ENCODE measurements at places on chromosomes 7 and 10. TPM values are rescaled to one million over a fixed set of nuclear protein-coding genes. Genes with fewer than 3 reads are reported as not detected.

The FOXK1 gene
- total RNA-seq = 33.1 TPM

The CFTR gene
- 27.7 TPM for total RNA-seq

The ASB10 gene
- total RNA-seq = not detected

The AKR1C3 gene
- 112 TPM for total RNA-seq

The OR6V1 gene
- not detected for total RNA-seq

The TMEM273 gene
- 52.3 TPM for total RNA-seq

The C10orf62 gene
- total RNA-seq = not detected

DNA sequence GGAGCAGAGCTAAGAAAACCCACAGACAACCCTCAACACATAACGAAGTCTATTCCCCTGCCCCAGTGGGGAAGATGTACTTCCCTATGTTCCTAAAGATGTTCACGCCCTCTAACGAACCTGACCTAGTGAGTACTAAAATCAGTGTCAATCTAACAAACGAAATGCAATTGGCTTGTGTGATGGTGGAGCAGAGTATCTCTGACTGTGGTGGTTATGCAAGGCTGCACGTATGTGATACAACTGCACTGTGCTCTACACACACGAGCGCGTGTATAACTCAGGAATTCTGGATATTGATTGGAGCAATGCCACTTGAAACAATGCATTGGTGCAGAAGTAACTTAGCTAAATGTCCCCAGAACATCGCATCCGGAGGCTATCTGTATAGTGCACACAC lies 1.3 kb downstream of the ANKRD16 start:
- no peak for DNase-seq
- peak overlapping the region; percentile 73 for H3K27ac ChIP-seq
- H3K36me3 ChIP-seq = no peaks in the 10 kb centered on the region

DNA sequence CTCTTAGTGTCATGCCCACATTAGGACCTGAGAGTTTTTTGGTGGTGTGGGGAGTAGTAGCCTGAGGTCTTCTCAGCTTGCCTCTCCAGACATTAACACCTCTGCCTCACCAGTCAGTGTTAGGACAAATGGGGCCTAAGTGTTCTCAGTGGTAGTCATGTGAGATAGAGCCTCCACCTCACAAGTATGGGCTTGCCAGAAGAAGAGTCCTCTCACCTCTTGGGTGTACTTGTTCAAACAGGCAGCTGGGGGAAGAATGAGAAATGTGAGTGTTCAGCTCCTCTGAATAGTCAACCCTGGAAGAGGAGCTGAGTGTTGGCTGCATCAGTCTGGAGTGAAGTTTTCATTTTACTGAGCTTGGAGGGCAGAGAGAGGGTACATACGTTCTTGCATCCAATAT lies 464.6 kb downstream of the POM121L12 start:
- no peaks in the 10 kb centered on the region for H3K4me1 ChIP-seq
- H3K4me3 ChIP-seq = no peak overlapping the region
- H3K27ac ChIP-seq = no peak overlapping the region
- no peaks in the 10 kb centered on the region for H3K27me3 ChIP-seq
- no peaks in the 10 kb centered on the region for H3K36me3 ChIP-seq
- no peak for DNase-seq

- DNase-seq = no peak
- no peak overlapping the region for H3K4me3 ChIP-seq
- H3K27me3 ChIP-seq = no peaks in the 10 kb centered on the region
- H3K27ac ChIP-seq = no peak overlapping the region
- no peaks in the 10 kb centered on the region for H3K36me3 ChIP-seq
Observed at GRCh38 chr7:159229683-159230475, 85.2 kb upstream of the VIPR2 start.

- peak overlapping the region; percentile 10 for H3K4me3 ChIP-seq
- no peaks in the 10 kb centered on the region for H3K27me3 ChIP-seq
- peaks cover 27% of the 10 kb centered on the region for H3K4me1 ChIP-seq
- peak overlapping the region; percentile 97 for H3K27ac ChIP-seq
- no peaks in the 10 kb centered on the region for H3K36me3 ChIP-seq
- peak; percentile 81 for DNase-seq
Observed at GRCh38 chr7:100865938-100866728, 1.1 kb upstream of the TRIP6 start.

DNA sequence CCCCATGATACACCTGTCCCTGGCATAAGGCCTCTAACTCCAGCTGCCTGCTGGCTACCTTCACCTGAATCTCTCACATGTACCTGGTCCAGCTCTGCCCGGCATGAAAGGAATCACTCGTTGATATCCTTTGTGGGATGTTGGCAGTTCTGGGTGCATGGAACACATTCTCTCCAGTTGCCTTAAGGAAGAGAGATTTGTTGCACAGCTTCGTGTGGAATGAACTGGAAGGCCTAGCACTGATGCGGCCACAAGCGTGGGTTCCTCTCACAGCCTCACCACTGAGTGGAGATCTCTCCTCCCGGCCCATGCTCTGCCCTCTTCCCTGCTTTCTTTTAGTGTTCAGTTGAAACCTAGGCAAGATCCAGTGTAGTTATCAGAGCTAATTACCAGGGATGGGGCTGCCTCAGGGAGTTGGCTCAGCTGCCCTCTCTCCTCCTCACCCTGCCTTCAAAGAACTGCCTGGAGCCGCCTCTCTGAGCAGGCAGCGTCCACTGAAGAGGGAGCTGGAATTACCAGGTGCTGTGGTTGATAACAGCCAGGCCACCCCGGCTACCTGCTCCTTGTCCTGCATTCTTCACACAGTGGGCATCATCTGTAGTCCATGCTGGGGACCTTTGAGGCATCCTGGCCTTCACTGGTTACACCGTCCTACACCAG lies 194.3 kb downstream of the CCDC3 start:
- H3K4me1 ChIP-seq = no peaks in the 10 kb centered on the region
- H3K4me3 ChIP-seq = no peak overlapping the region
- no peaks in the 10 kb centered on the region for H3K36me3 ChIP-seq
- DNase-seq = no peak

DNA sequence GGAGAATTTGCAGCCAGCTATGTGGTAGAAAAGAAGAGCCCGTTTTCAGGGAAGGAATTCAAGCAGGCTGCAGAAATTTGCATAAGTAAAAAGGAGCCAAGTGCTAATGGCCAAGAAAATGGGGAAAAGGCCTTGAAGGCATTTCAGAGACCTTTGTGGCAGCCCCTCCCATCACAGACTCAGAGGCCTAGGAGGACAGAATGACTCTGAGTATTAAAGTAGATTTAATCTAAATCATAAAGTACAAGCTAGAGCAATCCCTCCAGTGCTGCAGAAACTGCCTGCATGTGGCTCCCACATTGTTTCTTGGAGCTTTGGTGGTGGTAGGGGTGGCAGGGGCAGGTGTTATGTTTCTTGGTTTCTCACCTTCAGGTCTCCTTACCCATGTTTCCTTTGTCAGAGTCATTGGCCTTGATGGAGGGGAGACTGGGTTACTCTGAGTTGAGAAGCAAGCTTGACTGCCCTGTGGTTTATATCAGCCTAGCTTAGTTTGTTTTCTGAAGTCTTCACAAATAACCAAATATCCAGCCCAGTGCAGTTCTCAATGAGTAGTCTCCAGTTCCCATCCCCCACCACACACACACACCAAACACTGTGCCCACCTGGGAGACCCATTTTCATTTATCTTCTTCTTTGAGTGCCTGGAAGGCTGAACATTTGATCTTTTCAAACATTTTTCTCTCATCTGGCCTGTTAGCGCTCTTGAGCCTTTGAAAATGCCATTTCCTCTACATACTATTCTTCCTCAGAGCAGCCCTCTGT lies 34.5 kb downstream of the ITPRIP start:
- no peak overlapping the region for H3K4me3 ChIP-seq
- peaks cover 27% of the 10 kb centered on the region for H3K4me1 ChIP-seq
- DNase-seq = no peak
- no peaks in the 10 kb centered on the region for H3K27me3 ChIP-seq
- no peaks in the 10 kb centered on the region for H3K36me3 ChIP-seq
- H3K27ac ChIP-seq = no peak overlapping the region

GRCh38 chr10:10910634-10911033 lies 107.0 kb upstream of the CELF2 start:
- H3K4me3 ChIP-seq = no peak overlapping the region
- H3K27ac ChIP-seq = peak overlapping the region; percentile 75
- H3K4me1 ChIP-seq = peaks cover 8% of the 10 kb centered on the region
- H3K27me3 ChIP-seq = no peaks in the 10 kb centered on the region

GRCh38 chr10:118531105-118531852 lies 64.2 kb downstream of the PRLHR start:
- DNase-seq = no peak
- no peak overlapping the region for H3K4me3 ChIP-seq
- H3K27ac ChIP-seq = no peak overlapping the region
- no peaks in the 10 kb centered on the region for H3K27me3 ChIP-seq
- H3K36me3 ChIP-seq = no peaks in the 10 kb centered on the region
- no peaks in the 10 kb centered on the region for H3K4me1 ChIP-seq

GRCh38 chr10:104540181-104540580 lies 100.9 kb upstream of the SORCS3 start:
- H3K27me3 ChIP-seq = no peaks in the 10 kb centered on the region
- no peaks in the 10 kb centered on the region for H3K36me3 ChIP-seq
- no peak overlapping the region for H3K4me3 ChIP-seq
- no peaks in the 10 kb centered on the region for H3K4me1 ChIP-seq

DNA sequence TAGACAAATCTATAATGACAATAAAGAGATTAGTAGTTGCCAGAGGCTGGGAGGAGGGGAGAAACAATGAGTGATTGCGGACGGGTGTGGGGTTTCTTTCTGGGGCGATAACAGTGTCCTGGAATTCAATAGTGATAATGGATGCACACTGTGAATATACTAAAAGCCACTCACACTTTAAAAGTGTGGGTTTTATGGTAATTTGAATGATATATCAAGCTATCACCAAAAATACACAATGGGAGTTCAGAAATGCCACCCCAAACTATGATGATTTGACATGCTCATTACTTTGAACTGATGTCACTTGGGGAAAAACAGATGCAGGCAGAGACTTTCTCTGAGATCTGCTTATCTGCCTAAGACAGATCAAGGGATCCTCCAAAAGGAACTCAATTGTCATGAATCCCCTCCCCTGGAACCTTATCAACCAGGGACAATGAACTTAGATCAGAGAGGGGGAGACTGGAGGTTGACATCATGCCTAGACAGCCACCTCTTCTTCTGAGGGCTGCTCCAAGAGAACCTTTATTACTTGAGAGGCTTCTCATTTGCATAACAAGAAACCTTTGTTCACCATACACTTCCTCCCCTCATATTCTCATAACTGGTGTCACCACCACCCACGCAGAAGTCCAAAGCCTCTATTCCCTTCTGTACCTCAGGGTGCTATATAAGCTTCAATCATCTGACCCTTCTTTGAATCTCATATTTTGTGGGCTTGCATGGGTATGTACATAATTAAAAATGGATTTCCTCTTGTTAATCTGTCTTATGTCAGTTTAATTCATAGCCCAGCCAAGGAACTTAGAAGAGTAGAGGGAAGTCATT lies 14.8 kb upstream of the ZC3HAV1 start:
- H3K4me3 ChIP-seq = no peak overlapping the region
- H3K27ac ChIP-seq = no peak overlapping the region
- H3K36me3 ChIP-seq = no peaks in the 10 kb centered on the region
- DNase-seq = no peak

GRCh38 chr7:116342125-116342524 lies 131.8 kb downstream of the TES start:
- H3K36me3 ChIP-seq = no peaks in the 10 kb centered on the region
- DNase-seq = no peak
- no peak overlapping the region for H3K27ac ChIP-seq

DNA sequence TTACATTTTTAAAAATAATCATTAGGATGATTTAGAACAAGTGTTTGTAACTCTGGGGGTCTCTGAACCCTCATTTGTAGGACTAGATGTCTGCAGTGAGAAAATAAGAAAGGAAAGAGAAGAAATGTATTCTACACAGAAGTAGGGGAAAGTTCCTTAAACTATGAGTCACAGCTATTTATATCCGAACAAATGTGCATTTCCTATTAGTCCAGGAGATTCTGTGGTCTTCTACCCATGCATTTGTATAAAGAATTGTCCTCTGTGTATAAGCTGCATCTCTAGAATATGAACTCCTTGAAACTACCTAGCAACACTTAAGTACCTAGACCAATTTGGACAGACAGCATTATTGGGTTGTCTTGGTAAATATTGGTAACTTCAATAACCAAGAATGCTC lies 15.9 kb upstream of the CD36 start:
- no peaks in the 10 kb centered on the region for H3K36me3 ChIP-seq
- no peaks in the 10 kb centered on the region for H3K27me3 ChIP-seq
- H3K4me1 ChIP-seq = peaks cover 19% of the 10 kb centered on the region
- H3K27ac ChIP-seq = no peak overlapping the region
- no peak overlapping the region for H3K4me3 ChIP-seq

DNA sequence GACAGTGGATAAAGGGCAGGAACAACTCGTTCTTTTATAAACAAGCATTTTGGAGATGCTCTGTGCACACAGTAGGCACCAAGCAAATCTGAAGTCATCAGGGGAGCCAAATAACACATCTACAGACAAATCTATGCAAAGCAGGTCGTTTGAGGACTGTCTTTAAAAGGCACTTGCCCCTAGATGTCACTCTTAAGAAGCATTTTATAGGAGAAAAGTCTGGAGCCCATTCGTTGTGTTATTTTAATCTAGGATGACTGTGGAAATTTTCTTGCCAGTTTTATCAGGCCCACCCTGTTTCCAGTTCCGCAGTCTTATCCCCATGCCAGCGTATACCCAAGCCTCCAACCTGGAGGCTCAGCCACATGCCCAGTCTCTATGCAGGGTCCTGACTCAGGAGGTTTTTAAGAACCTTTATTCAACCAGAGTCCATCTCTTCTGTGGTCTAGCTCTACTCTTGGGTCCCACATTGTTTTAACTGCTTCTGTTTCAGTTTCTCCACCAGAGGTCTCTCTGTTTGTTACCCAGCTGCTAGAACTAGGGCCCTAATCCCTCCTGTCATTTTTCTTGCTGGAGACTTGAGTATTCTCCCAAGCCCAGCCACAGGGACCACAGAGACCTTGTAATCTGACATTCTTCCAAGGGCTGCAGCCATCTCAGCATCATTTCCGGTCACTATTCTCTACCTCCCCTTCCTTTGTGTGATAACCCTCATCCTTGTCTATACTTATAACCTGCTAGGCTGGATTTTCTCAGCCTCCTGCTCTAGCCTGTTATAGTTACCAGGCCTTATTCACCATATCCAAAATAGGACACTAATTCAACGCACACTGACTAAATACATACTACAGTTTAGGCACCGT lies 26.7 kb downstream of the PIK3CG start:
- no peaks in the 10 kb centered on the region for H3K36me3 ChIP-seq
- no peak overlapping the region for H3K4me3 ChIP-seq
- no peaks in the 10 kb centered on the region for H3K4me1 ChIP-seq
- no peak for DNase-seq

- H3K4me3 ChIP-seq = no peak overlapping the region
- no peak for DNase-seq
- H3K27me3 ChIP-seq = no peaks in the 10 kb centered on the region
- H3K36me3 ChIP-seq = no peaks in the 10 kb centered on the region
- no peaks in the 10 kb centered on the region for H3K4me1 ChIP-seq
Observed at GRCh38 chr7:13790611-13791010, 198.9 kb downstream of the ETV1 start.

All from upper lobe of left lung (tissue), 6 donors.